SW480 (cell line): ENCODE measurements at places on chromosomes 2 and 18.

GRCh38 chr2:214856137-214856536, 46.7 kb upstream of the BARD1 start:
- no peak for DNase-seq

DNA sequence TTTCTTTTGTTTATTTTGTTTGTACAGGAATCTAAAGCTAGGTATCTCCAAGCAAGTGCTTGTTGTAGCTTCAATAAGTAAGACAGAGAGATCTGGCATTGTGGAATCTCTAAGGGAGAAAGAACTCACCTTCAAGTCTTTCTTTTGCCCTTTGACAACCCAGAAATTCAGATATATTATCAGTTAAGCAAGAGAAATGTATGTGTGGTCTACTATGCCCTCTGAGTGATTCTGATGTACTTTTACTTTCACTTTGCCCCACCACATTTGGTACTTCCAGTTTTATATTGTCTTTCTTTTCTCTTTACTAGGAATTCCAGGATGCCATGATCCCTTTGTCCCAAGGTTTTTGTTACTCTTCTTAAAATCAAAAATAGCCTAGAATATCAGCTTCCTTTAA, 259.6 kb upstream of the PIK3C3 start:
- DNase-seq = no peak

DNA sequence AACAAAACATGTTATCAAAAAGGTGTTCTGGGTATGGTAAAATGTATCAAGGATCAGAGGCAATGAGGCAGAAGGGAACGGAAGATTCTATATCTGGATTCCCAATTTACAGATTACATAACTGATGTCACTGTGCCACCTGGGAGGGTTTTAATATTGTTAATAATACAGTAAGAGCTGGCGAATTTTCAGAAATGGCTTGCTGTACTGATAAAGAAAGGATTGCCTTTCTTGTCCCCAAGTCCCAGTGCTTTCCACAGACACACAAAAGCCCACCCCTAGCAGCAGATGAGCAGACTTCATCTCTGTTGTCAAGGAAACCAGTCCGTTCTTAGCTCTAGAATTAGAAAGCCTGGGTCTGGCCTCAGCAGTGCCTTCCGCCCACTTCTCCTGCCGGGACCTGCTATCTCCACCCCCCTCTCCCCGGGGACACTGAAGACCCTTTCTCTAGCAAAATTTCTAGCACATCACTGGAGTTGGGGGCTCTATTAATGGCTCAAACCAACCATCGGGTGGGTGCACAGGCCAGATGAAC, 34.3 kb downstream of the ADD2 start:
- no peak for DNase-seq

GRCh38 chr2:215032153-215032552, 106.3 kb downstream of the ABCA12 start:
- DNase-seq = no peak

- DNase-seq = no peak
Observed at GRCh38 chr2:100739735-100740432, 80.1 kb upstream of the NPAS2 start.

GRCh38 chr18:75185460-75185859, 23.5 kb downstream of the PTGR3 start:
- DNase-seq = no peak

GRCh38 chr18:38654946-38655345, 1089.3 kb upstream of the CELF4 start:
- DNase-seq = no peak

DNA sequence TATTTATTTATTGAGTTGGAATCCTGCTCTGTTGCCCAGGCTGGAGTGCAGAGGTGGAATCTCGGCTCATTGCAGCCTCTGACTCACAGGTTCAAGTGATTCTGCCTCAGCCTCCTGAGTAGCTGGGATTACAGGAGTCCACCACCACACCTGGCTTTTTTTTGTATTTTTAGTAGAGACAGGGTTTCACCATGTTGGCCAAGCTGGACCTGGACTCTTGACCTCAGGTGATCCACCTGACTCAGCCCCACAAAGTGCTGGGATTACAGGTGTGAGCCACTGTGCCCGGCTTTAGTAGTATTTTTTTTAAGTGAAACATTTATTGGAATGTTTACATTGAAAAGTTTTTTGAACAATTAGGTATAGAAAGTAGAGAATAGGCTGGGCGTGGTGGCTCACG, 23.9 kb downstream of the SLC20A1 start:
- no peak for DNase-seq

DNA sequence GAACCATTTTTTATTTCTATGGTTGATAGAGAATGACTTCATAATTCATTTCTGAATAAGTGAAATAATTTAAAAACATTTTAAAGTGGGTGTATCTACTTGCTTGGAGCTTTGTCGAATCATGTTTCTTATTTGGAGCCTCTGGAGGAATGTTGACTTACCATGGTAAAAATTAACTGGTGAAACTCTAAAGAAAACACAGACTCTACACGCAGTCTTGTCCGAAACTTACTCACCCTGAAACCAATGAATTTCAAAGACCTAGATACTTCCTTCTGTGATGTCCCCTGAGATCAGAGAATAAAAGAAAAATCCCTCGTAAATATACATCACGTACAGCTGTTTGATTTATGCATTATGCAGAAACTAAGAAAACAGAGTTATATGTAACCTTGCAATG, 665.2 kb upstream of the NRXN1 start:
- DNase-seq = no peak

DNA sequence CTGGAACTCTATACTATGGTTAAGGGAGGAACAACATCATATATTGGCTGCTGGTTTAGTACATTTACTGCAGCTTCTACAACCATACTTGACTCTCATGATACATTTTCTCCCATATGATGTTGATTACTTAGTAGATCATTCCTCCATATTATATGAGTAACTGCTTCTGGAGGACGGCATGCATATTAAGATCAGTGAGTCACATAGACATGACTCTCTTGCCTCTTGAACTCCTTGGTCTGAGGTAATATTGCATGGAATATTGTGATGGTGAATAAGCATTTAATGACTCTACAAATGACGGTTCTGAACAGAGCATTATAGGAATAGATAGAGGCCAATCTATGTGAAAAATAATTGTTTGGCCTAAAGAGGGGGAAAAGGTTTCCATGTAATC, 418.8 kb upstream of the SPHKAP start:
- DNase-seq = no peak

DNA sequence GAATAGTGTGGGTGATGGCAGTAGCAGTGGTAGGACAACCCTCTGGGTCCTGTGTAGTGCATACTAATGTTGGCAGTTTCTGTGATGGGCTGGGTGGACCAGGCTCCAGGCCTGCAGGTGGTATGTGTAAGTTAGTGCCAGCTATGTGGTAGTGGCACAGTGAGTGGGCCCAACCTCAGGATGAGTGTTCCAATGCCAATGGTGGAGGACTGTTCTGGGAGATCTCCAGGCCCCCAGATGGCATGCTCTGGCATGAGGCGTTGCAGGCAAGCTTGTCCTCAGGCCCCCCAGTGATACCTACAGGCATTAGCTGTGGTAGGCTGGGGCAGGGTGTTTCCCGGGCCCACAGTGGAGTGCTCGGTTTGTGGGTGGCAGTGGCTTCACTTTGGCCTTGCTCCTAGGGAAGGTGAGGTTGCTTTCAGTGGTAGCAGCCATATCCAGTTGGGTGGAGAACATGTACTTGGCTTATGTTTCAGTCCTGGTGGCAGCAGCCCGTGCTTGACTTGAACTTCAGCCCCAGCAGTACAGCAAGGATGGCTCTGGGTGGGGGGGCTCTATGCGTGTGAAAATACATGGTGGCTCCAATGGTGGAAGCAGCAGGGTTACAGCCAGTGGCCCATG, 32.4 kb downstream of the TEX51 start:
- no peak for DNase-seq

DNA sequence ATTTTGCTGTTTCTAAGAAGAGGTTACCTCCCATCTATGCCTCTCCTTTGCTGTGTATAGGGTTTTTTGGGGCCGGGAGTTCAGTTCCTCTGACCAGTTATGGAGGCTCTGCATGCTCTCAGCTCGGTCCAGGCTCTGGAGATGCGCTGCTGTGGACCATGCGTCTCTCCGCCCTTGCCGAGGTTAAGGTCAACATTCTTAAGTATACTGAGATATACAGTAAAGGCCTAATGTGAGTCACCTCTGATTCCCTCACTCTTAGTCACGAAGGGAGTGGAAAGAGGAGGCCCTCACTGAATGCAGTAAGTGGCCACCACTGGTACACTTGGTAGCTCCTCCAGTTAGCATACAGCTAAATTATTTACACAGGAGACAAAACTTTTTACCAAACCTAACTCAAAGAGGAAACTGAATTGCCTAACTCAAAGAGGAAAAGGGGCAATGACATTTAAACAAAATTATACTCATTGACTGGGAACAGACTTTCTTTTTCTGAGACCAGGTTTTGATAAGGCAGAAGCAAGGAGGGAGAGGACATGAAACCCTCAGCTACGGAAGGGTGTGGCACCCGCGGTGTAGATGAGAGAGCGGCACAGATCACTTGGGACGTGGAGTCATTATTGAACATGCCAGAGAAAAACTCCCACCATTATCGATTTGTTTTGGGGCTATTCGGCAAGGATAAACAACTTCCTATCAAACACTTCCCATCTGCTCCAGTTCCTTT, 98.7 kb downstream of the COPS8 start:
- DNase-seq = peak; percentile 42

DNA sequence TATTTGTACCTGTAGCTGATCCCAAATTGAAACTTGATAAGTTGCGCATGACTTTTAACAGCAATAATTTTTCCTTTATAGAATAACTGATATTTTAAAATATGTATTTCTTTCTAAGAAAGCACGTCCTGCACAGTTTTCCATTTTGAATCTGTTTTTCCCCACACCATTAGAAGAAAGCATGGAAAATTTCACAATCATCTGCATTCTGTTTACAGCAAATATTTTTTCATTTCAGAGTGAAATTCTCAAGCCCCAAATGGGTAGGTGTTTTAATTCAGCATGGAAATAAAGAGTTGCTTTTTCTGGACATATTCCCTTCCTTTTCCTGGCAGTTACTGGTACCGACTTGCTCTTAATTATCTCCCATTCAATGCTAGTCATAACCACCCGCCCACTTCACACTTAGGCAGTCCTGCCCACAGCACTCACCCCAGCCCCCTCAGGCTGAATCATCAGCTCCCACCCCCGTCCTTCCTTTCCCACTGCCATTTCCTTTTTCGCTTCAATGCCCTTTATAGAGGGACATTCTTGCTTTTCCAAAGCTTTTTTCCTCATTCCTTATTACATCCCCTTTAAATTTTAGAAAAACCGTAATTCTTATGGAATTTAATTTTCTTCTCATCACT, 89.2 kb upstream of the GLS start:
- peak; percentile 65 for DNase-seq

DNA sequence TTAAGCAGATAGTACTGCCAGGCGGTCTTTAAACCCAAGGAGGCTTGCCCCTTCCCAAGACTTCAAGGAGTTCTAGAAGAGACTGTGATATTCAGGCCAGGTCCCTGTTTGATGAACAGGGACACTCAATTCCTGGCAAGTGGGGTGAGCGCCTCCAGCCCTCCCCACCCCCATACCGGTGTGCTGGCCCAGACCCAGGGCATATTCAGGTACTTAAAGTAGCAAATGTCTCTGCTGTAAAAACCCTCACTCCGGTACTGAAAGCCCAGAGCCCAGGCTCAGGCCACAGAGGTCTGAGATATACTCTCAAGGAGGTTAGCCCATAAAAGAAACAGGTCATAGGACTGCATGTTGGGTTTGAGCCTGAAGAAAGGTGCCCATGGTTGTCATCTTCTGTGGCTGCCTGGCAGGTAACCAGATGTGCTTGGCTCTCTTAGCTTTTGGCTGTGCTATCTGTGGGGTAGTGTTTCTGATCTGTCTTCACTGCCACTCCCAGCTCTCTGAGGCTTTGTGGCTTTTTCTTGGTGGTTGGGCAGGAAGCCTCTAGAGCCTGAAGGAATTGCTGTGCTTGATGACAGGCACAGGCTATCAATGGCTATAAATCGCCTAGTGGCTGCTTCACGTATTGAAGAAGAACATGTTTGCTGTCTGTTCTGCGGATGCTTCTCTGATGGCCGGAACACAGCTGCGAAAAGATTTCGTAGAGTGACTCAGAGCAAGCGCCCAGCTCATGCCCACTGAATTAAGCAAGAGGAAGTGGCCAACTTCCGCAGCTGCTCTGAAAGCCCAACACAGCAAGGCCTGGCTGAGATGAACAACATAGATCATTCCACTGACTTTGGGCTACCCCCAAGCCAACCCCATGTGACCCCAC, 63.3 kb upstream of the ALPP start:
- DNase-seq = peak; percentile 0

DNA sequence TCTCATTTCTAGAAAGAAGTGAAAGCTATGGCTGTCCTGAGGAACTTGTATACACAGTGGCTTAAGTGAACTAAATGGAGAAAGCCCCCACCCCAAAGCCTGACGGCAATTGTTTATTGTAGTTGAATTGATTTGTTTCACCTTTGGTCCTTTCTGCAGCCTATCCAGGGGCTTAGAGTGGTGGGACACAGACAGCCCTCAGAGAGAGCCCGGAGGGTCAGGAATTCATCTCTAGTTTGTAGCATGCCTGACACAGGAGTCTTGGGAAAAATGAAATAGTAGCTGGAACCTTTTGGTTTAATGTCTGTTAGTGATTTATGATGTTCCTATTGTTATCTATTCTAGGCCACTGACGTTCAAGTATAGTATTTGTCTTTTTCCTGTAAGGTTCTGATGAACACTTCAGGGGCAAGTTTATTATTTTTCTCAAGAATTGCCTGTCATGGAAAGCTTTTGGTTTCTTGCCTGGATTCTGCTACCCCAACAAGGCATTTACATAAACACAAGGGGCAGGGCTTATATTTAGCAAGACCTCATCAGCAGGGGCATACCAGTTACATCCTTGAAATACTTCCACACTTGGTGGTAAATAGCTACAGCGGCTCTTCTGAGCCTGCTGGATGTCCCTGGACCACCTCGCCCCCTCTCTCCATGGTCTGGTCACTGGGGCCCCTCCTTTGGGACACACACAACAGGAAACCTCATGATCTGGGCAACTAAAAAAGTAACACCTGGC, 44.4 kb downstream of the KCNE4 start:
- DNase-seq = no peak
